Stimulated activated CD4-positive, alpha-beta T cell treated with anti-CD3 and anti-CD28 coated beads, Interleukin-1b, Interleukin-23, amount 100 ng/mL, for 1 hour (primary cell): ENCODE measurements at places on chromosomes 6 and 20.

DNA sequence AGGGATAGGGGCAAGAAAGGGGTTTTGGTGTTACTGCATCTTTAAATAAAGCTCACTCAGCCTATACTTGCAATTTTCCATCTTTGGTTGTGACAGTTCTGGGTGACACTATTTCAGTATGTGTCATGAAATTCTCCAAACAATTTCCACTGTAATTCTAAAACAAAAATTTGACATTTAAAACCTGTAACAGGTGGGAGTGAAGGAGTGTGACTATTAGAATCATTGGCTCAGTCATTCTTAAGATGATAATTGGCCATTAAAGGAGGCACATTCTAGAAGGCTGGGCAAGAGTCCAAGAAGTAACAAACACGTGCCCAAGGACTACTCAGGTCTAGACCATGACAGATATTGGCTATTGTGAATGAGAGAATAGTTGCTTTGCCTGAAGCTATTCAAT lies 153.3 kb upstream of the ARG1 start:
- no peak for DNase-seq

DNA sequence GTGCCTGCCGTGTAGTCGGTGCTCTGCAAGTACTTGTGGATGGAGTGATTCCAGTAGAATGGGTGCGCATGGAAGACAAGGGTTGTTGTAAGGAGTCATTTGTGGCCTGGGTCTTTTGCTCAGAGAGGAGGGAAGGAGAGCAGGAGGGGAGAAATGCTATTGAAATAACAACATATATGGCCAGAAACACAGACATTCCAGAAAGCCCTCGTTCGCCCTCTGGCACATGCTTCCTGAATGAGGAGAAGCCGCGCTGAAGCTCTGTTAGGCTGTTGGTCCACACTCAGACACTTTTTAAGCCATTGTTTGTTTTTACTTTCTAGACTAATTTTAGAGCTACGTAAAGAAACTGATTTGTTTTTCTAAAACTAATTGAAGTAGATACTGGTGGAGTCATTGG lies 107.4 kb downstream of the RPP40 start:
- no peak for DNase-seq

GRCh38 chr6:8325743-8326142 lies 109.6 kb downstream of the SLC35B3 start:
- no peak for DNase-seq

DNA sequence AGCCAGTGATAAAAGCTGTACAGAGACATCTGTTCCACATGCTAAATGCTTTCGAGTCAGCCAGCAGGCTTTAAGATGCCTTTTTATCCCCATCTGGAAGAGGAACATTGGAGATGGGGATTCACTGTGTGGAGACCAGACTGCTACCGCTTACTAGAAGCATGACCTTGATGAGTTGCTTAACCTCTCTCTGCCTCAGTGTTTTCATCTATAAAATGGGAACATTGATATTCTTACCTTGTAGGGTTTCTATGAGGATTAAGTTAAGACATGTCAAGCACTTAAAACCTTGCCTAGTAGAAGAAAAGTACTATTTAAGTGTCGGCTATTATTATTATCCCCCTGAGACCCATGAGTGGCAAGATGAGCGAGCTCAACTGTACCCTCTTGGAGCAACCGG lies 165.3 kb upstream of the SNX9 start:
- DNase-seq, result no peak

- no peak for DNase-seq
Observed at GRCh38 chr6:12813321-12813720, 96.8 kb downstream of the PHACTR1 start.

DNA sequence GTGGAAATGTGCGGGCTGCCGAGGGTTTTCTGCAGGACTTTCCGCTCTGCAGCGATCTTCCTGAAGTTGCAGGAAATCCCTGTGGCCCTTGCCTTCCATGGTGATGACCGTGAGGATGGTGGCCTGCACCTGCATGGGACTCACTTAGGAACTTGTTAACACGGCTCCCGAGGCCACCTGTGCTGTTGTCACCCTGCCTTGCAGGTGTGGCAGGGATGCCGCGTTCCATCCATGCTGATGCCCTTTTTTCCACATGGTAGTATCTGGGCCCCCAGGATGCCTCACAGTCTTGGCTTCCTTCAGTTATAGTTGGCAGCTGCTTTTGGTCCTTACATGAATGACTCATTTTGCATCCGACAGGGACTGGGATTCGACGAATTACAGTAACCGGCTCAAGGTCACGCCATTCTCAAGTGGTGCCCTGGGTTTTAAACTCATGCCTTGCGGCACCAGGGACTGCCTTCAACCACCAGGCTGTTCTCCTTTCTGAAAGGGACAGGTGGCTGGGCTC lies 37.2 kb downstream of the SYNJ2 start:
- DNase-seq, result no peak

DNA sequence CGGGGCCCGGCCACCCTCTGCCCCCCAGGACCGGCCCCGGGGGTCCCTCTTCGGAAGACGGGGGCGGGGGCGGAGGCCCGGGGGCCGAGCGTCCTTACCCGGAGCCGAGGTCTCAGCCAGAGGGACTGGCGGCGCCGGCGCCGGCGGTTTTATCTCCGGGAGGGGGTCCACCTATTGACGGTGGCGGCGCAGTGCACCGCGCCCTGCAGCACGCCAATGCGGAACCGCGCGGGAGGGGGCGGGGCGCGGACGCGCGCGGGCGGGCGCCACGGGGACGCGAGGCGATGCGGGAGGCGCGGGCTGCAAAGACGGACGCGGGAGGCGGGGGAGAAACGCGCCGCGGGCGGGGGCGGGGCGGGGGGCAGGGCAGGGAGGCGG lies at the start of gene EEF1A2:
TSS of gene EEF1A2 (minus strand) at position 124 of the 378 bp plus-strand sequence. CDS start 1,320 bp downstream, outside the sequence.
- DNase-seq, result no peak

GRCh38 chr6:138955262-138955661 lies 32.8 kb downstream of the REPS1 start:
- no peak for DNase-seq
